Vagina (tissue), 2 donors: ENCODE measurements at places on chromosomes 16 and 17.

DNA sequence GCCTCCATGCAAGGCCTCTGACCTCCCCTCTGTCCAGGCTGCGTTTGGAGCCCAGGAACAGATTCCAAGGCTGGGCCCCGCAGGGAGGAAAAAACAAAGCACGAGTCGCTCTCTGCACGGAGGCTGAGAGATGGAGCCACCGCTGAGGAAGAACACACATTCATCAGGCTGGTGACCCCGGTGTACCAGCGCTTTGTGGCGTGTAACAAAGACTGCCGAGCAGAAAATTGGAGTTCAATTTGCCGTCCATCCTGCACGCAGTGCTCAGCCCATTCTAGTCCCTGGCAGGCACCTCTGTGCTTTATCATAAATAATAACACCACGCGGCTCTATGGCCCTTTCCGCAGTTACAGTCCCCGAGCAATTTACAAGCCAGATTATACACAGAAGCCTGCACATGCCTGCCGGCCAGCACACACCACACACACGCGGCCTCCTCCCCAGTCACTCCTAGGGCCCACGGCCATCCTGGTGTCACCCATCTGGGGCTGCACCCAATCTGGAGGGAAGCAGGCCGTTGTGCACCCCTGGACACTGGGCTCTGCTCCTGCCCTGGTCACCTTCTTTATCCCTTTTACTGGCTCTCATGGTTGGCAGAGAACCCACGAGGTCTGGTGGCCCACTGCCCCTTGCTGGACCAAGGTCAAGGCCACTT is 124.4 kb downstream of the SDK2 start:
- DNase-seq = no peak

- DNase-seq = no peak
These were observed 17.4 kb downstream of the ITPRIPL2 start for GRCh38 chr16:19130852-19131824.

- DNase-seq = no peak
These were observed 13.4 kb upstream of the MEIOC start for GRCh38 chr17:44642834-44643233.

DNA sequence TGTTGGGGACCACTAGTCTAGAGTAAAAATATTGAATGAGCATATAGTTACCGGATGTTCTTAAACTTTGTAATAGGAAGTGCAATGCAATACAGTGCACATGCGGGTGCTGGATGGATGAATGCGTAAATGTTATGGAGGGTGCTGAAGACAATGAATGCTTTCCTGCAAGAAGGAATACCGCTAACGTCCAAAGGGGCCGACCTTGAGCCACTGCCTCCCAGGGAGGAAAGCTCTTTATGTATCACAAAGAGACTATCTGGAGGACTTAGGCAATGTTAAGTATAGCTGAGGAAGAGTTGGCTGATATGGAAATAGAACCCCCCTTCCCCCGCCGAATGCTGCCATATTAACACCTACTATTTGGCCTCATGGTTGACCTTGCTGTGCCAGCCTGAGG is 27.5 kb upstream of the SHCBP1 start:
- DNase-seq = no peak

- DNase-seq = no peak
These were observed 11.9 kb downstream of the KCNJ12 start for GRCh38 chr17:21388066-21388465.

DNA sequence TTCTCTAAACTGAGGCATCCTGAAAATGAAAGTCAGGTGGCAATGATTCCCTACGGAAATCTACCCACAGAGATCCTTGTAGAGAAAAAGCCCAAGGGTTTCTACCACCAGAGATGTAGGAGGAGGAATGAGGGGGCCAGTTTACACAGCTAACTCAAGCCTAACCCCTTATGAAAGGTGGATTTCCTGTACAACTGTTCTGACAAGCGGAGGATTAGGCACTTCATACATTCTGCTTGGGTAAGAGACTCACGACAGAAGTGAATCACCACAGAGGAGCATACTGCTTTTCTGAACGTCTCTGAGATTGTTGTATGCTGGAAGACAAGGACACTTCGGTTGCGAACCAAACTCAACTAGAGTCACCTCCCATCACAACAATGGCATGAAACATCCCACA is 72.7 kb downstream of the SMG6 start:
- DNase-seq = no peak

GRCh38 chr17:39600288-39600996 is 7.3 kb downstream of the NEUROD2 start:
- no peak for DNase-seq

DNA sequence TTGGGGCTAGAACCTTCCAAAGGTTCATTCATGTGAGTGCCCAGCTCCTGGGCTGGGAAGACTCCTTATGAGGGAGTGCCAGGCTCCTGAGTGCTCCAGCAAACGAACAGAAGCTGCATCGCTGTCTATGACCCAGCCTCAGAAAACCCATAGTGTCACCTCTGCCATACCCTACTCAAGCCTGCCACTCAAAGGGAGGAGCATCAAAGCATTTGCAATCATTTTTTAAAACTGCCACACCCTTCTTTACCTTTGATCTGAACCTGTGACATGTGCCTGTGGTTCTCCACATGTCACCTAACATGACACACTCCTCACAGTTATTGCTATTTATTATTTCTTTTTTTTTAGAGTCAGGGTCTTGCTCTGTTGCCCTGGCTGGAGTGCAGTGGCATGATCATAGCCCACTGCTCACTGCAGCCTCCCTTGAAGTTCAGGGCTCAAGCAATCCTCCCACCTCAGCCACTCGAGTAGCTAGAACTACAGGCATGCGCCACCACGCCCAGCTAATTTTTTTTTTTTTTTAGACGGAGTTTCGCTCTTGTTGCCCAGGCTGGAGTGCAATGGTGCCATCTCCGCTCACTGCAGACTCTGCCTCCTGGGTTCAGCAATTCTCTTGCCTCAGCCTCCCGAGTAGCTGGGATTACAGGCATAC is 7.3 kb upstream of the KDM8 start:
- DNase-seq = no peak

DNA sequence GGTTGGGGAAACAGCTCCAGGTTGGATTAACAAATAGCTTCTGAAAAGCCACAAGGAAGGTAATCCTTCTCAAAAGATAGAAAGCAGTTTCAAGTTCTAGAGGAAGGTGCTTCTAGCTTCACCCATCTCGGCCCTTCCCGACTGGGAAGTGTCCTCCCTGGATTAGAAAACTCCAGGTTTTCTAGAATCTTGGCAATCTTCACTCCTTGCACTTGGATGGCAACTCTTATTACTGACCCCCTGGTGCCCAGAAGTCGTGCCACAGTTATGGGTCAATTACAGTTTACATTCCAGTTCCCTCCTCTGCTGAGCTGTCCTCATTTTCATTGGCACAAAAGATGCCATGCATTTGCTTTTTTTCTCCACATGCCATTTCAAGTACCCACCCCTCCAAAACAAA is 65.6 kb downstream of the SMG6 start:
- no peak for DNase-seq

DNA sequence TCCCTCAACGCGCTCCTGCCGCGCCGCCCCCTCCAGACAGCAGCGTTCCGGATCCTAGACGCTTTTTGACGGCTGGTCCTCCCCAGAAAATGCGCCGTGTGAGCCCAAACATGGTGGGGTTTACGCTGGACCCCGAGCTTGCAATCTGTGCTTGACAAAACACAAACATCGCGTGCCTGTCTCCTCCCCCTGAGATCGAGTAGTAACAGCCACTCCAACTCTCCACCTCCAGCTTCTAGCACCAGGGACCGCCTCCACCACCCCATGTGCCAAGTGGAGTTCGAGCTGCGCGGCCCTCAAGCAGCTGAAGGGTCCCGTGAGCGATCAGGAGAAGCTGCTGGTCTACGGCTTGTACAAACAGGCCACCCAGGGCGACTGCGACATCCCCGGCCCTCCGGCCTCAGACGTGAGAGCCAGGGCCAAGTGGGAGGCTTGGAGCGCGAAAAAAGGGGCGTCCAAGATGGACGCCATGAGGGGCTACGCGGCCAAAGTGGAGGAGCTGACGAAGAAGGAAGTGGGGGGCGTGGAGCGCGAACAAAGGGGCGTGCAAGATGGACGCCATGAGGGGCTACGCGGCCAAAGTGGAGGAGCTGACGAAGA is 656 bp upstream of the GEMIN4 start:
- no peak for DNase-seq
